ENCODE measurements at places on chromosomes 2 and 18. TPM values are rescaled to one million over a fixed set of nuclear protein-coding genes. Genes with fewer than 3 reads are reported as not detected.

Gene TCF23
- total RNA-seq: not detected

Gene PDIA6
- 703 TPM for total RNA-seq

Gene XDH
- not detected for total RNA-seq

Gene EFR3B
- 0.32 TPM for total RNA-seq

Gene GNLY
- total RNA-seq: not detected

Gene RNF125
- 0.30 TPM for total RNA-seq

Gene NYAP2
- not detected for total RNA-seq

Gene SERPINB2
- 6.2 TPM for total RNA-seq

Gene CNTNAP5
- not detected for total RNA-seq

Measured in epithelial cell of umbilical artery (primary cell).